ENCODE measurements at places on chromosomes 2 and 18. TPM values are rescaled to one million over a fixed set of nuclear protein-coding genes. Genes with fewer than 3 reads are reported as not detected.

TUBA3E gene
- total RNA-seq = not detected

GPR17 gene
- total RNA-seq = not detected

NAT8 gene
- total RNA-seq = not detected

ALPP gene
- not detected for total RNA-seq

RNF181 gene
- total RNA-seq = 164 TPM

ZC3H6 gene
- 2.4 TPM for total RNA-seq

VIT gene
- total RNA-seq = not detected

CYP27C1 gene
- 6.4 TPM for total RNA-seq

CDCA7 gene
- total RNA-seq = 46.0 TPM

TANC1 gene
- total RNA-seq = 28.0 TPM
